Activated CD8-positive, alpha-beta memory T cell treated with anti-CD3 and anti-CD28 coated beads for 4 hours (primary cell): ENCODE measurements at places on chromosomes 7 and 10.

DNA sequence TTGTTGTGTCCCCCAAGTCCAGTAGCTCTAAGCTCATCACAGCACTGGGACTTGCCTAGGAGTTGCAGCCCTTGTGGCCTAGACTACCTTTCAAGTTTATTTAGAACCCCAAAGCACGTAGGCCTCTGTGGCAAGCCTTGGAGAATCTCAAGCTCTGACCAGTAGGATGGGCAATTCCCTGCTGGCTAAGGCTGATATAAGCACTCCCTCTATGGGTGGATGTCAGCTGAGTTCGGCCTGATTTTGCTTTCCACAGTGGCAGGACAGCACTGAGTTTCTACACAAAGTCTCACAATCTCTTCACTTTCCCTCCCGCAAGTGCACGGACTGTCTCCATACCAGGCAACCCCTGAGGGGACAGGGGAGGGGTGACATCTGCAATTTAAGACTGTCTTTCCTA is 886.4 kb upstream of the LRRN3 start:
- no peak for DNase-seq

DNA sequence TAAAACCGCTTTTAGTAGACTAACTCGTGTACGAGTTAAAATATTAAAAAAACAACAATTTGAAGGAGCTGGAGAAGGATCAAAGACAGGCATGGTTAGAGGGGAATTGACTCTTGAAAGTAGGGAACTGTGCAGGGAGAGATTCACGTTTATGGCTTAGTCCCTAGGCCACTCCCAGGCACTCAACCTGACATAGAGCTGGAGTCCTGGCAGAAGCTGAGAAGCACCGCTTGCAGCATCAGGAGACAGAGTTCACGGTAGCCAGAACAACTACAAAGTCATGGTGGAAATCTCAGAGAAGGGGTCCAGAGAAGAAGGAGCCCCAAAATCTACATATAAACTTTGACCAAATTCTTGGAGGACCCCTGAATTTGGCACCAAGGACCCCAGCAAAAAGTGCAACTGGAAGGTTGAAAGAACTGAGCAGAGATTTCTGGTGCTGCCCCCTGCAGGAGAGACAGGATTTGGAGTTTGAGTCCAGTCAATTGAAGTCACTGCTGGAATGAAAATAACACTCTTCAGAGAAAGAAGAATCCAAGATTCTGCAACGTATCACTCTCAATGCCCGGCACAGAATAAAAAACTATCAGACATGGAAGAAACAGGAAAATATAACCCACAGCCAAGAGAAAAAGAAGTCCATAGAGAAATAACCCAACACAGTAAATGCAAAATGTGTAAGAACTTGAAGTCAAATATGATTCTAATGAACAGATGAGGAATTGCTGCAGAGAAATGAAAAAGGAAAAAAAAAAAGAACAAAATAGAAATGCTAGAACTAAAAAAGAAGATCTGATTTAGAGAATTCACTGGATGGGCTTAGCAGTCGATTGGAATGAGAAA is 493.3 kb upstream of the PODXL start:
- DNase-seq: no peak

DNA sequence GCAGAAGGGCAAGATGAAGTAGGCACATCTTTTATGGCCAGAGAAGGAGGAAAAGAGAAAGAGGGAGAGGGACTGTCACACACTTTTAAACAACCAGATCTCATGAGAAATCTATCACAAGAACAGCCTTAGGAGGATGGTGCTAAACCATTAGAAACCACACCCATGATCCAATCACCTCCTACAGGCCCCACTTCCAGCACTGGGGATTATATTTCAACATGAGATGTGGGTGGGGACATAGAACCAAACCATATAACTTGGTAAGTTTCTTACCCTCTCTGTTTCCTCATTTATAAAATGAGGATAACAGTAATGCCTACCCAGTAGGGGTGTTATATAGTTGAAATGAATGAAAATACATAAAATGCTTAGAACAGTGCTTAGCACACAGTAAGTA is 66.0 kb downstream of the CHCHD3 start:
- no peak for DNase-seq

DNA sequence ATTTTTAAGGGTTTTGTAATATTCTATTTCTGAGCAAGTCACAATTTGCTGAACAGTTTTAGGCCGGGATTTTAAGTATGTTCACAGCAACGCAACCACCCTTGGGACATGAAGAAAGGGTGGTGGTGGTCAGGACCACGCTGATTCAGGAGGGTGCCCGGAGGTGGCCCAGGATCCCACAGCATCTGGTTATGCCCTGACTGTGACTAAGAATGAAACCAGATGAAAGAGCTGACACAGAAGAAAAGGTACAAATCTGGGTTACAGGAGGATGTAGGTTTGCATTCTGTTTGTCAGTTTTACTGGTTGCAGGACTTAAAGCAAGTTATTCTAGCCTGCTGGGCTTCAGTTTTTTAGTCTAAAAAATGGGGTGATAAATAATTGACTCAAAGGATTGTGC is 279.7 kb downstream of the CCSER2 start:
- DNase-seq: no peak

DNA sequence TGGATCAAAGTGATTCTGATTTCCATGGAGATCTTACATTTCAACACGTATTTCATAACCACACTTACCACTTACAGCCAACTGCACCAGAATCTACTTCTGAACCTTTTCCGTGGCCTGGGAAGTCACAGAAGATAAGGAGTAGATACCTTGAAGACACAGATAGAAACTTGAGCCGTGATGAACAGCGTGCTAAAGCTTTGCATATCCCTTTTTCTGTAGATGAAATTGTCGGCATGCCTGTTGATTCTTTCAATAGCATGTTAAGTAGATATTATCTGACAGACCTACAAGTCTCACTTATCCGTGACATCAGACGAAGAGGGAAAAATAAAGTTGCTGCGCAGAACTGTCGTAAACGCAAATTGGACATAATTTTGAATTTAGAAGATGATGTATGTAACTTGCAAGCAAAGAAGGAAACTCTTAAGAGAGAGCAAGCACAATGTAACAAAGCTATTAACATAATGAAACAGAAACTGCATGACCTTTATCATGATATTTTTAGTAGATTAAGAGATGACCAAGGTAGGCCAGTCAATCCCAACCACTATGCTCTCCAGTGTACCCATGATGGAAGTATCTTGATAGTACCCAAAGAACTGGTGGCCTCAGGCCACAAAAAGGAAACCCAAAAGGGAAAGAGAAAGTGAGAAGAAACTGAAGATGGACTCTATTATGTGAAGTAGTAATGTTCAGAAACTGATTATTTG is 15.3 kb downstream of the HNRNPA2B1 start:
- DNase-seq: no peak

GRCh38 chr10:118594392-118595063 is 920 bp downstream of the PRLHR start:
- no peak for DNase-seq

DNA sequence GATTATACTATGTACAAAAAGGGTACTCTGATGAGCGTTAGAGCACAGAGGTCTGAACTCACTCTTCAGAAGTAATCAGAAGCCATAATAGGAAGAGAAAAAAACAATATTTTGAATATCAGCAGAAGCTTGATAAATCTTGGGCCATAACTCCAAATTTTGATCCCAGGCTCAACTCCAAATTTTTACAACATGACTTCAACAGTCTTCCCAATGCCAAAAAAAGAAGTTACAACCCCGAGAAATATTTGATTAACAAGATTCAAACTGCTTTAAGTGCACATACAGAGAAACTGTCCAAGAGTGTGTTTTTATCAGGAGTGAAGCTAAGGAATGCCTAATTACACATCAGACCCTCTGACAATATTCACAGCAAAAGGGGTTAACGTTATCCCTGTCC is 7.5 kb downstream of the MPP7 start:
- no peak for DNase-seq

DNA sequence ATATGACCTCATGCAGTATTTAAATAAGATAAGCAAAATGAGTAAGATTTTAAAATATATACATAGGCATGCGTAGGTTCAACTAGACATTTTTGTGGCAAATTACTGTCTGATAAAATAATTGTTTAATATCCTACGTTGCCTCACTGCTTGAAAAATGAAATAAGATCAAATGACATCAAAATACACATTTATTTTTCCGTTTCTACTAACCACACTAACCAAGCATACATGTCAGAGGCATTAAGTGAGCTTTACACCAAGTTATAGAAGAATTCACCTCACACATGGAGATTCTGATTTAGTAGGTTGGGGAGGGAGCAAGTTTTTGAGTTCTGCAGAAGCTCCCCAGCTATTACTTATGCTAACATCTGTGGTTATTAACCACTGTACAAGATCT is 66.8 kb downstream of the RSU1 start:
- no peak for DNase-seq

DNA sequence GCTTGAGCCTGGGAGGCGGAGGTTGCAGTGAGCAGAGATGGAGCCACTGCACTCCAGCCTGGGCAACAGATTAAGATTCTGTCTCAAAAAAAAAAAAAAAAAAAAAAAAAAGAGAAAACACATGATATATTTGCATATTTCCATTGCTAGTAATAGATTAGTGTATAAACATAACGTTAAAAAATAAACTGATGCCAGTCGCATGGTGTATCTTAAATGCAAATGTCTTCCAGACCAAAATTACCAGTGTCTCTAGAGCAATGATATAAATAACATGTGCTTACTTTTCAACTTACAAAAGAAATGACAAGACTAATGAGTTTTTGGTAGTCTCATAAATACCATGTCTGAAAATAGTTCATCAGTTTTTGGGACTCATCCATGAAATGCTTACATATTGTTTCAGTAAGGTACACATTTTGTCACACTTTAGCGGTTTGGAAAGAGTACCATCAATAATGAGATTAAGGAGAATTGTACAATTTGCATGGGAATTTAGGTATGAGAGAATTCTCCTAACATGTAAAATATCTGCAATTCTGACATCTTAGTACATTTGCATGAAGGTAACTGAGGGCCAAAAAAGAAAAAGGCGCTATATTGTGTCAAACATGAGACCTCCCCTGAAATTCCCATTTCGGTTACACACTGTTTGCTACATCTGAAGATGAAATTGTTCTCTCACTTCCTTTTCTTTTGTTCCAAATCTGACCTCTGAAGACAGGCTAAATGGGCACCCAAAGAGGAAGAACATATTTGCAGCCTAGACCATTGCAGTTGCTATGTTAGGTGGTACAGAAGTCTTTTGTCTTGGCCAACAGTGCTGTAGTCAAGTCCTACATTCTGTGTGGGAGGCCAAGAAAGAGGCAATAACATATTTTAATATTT is 51.5 kb upstream of the PIP4K2A start:
- DNase-seq: no peak

DNA sequence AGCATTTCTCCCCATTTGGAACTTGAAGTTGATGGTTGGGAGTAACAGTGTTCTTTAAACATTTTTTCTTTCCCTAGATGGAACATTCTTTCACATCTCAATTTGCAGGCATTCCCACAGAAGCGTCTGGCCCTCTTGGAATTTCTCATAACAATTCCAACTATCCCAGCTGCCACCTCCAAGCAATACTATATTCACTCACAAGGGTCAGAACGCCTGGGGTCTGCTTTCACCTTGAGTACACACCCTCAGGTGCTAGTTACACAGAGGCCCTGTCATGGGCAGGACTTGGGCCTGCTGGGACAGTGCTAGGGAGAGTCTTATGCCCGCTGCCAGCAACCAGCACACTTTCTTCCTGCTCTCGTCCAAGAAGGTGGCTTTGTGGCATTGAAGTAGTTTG is 136.5 kb downstream of the JCAD start:
- no peak for DNase-seq

GRCh38 chr10:95783741-95784140 is 27.8 kb downstream of the ENTPD1 start:
- no peak for DNase-seq

GRCh38 chr10:76651154-76651553 is 986.5 kb downstream of the KCNMA1 start:
- no peak for DNase-seq

DNA sequence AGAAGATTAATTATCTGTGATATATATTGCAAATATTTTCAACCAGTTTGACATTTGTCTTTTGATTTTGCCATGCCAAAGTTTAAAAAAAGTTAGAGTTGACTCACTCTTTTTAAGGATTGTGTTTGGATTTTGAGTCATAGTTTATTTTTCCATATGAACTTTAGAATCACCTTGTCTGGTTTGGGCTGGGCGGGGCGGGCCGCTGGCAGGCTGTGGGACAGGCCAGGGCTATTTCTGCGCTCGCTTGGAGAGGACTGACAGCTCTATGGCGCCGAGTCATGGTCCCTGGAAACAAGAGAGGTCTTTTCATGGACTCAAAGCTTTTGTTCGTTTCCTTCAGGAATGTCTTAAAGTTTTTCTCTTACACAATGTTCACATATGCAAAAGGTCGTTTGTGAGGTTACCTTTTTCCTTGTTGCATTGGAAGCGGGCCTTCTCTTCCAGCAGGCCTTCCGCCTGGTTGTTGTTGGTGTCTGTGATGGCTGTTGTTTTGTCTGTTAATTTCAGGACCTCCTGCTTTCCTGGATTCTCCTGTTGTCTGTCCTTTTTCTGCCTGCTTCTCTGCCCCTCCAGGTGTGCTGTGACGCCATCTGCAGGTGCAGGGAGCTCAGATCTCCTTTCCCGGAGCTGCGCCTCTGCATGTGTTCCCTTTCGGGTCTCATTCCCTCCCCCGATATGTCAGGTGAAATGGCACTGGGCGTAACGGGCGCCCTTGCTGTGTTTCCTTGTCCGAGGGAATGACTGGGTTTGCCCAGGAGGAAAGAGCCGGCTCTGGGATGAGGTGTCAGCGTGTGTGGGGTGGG is 53.8 kb downstream of the INPP5A start:
- DNase-seq: no peak

GRCh38 chr10:49288341-49289065 is 10.5 kb upstream of the C10orf71 start:
- no peak for DNase-seq

GRCh38 chr7:158246960-158247673 is 340.5 kb downstream of the PTPRN2 start:
- DNase-seq: no peak

- no peak for DNase-seq
Measured at GRCh38 chr10:65394502-65395297, 1531.1 kb upstream of the LRRTM3 start.

DNA sequence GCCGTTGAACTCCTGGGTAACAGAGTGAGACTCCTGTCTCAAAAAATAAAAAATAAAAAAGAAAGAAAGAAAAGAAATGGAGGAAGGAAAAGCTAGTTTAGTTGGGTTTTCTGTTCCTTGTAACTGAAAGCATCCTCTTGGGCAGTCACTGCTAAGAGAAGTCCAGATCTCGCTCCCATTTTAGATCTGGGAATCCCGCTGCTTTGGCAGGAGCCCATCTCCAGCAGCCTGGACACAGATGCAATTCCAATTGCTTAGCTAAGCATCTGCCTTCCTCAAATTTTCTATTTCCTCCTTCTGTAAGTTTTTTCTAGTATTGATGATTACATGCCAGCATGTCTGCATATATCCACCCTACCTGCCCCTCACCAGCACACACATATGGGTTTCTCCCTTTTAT is 54.1 kb downstream of the DENND2A start:
- DNase-seq: no peak
